Gastroesophageal sphincter (tissue), 4 donors: ENCODE measurements at places on chromosomes 12 and 14. TPM values are rescaled to one million over a fixed set of nuclear protein-coding genes. Genes with fewer than 3 reads are reported as not detected.

DNA sequence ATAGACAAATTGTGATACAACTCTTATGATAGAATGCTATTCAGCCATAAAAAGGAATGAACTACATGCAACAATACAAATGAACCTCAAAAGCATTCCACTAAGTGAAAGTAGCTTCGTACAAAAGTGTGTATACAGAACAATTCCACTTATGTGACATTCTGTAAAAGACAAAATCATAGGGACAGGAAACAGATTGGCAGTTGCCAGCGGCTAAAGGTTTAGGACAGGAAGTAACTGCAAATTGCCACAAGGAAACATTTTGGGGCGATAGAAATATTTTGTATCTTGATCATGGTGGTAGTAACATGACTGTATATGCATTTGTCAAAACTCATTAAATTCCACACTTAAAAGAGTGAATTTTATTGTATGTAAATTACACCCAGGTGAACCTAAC, 113.4 kb downstream of the CAPZA3 start:
- ATAC-seq: no peak

DNA sequence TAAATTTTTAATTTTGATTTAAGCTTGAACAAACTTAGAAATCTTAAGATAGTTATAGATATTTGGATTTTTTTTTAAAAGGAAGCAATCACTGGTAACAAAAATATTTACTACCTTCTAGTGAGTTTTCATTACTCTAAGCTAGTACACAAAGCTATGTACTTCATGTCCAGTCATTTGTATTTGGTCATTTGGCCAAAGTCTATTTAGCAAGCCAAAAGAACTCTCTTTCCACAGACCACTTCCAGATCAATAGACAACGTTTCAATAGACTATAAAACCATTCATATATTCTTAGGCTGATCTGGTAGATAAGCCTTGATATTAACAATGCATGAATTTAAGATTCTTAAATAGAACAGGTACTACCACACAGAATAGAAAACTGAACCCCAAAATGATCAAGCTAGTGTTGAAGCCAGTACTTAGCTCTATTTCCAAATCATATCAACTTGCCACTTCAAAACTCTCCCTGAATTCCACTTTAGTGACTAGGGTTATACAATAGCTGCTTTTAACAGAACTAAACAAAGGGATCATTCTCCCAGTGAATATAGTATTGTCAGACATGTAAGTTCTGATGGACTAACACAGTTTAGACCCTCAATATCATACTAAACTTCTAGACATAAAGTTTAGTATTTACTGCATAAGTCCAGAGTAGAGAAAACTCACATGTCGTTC, 21.7 kb downstream of the CAPRIN2 start:
- no peak for ATAC-seq

The TAPBPL gene
- total RNA-seq: 31.3 TPM

DNA sequence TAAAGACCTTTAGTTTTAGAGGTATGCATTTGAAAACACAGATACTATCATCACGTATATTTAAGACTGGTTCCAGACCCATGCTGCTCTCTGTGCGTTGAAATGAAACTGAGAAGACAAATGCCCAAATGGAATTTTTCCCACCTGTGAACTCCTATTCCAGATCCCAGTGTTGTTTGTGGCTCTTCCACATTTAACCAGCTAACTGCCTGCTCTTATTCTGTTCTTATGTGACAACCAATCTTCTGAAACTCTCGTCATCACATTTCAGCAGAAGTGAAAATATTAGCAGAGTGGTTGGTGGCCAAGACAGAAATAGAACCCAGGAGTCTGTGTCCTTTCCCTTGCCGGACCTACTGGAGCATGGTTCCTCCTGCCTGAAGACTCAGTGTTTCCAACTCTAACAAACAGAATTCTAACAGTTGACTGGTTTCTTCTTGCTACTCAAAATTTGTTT, 460.2 kb downstream of the RAD51B start:
- no peak for ATAC-seq

The NEUROD4 gene
- total RNA-seq: not detected

The UNC79 gene
- not detected for total RNA-seq

The IPO8 gene
- 47.6 TPM for total RNA-seq

DNA sequence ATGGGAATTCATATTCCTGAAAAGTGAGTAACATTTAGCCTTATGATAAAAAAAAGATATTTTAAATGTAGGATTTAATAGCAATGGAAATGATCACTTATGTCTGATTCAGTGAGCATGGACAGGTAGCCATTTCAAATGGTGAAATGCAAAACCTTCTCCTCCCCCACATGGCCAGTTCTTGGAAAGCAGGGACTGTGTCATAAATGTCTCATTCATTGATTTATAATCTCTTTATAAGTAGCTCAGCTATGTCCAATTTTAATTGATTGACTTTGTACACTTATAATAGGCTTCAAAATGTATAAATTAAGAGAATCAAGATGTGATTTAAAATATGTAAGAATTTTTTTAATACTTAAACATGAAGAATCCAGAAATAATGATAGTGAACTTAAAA, 24.6 kb upstream of the SCFD1 start:
- ATAC-seq: no peak

DNA sequence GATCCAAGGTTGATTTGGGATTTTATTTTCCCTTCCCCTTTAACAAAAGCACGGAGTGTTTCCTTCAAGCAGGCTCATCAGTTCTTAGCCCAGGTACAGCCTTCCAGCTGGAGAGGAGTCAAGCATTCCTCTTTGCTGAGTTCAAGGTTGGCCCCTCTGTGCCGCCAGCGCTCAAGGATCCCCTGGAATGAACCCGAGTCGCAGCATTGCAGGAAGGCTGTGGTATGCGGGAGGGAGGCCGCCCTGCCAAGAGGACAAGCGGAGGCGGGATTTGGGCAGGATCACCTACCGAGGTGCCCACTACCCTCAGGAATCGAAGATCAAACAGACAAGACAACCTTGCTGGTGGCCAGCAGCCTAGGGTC, 53.9 kb upstream of the NCOR2 start:
- peak; percentile 91 for ATAC-seq

GRCh38 chr12:69094606-69095216, 144.7 kb upstream of the CPSF6 start:
- no peak for ATAC-seq

The HOXC12 gene
- not detected for total RNA-seq

The EGLN3 gene
- 17.7 TPM for total RNA-seq

GRCh38 chr12:2792671-2793500, 1.9 kb upstream of the FKBP4 start:
- no peak for ATAC-seq

DNA sequence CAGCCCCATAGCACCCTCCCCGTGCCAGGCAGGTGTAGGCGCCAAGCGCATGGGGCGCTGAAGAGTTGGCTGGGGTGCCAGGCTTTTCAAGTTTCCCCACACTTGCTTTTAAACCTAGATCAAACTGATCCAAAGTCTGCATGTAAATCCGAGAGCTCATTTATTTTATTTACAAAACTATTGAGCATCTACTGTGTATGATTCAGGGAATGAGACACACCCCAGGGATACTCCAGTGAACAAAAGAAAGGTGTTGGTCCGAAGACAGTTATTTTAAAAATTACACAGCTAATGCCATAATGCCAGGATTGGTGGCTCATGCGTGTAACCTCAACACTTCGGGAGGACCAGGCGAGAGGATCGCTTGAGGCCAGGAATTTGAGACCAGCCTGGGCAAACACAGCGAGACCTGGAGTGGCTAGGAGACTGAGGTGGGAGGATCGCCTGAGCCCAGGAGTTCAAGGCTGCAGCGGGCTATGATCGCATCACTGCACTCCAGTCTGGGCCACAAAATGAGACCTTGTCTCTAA, 780 bp upstream of the SLC41A2 start:
- ATAC-seq: no peak

The IFNG-AS1 gene
- total RNA-seq: not detected

DNA sequence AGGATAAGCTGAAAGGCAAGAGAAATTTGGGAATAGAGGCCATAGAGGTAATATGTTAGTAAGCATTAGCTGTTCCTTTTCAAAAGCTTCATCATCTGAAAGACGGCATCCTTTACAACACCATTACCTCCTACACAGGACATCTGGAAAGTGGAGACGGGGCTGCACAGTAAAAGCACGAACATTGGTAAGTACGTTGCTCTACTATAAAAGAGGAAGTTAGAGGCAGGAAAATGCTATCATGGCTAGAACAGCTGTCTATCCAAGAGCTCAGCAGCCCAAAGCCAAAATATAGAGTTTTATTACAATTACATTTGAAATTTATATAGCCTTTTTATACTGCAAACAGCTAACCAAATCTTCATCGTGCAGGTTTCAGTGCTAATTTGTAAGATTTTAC, 172.3 kb upstream of the GRIP1 start:
- ATAC-seq: no peak
